ENCODE measurements at places on chromosomes 7 and 10.

DNA sequence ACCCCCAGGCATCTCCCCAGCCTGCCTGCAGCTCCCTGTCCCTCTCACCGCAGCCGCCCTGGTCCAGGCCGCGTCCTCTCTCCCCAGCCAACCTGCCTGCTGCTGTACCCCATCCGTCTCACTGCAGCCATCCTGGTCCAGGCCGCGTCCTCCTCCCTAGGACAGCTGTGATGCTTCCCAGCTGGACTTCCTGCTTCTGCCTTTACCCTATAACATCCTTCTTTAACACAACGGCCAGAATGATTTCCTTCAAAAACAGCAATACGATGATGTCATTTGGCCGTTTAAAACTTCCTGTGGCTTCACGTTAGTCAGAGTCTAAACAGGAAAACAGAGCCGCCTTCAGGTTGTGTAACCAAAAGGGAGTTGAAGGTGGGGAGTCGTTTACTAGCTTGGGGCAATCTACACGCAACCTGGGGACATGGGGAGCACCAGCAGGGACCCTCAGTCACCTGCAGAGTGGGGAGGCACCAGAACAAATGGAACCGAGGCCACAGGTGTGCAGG lies 32.2 kb upstream of the ZFAND2A start:
- peak; percentile 38 for DNase-seq

- DNase-seq, result peak; percentile 65
Observed at GRCh38 chr10:48306870-48307710, 613 bp downstream of the MAPK8 start.

GRCh38 chr7:33070277-33070676 lies 7.7 kb upstream of the NT5C3A start:
- DNase-seq, result no peak

GRCh38 chr7:105098863-105099515 lies 85.0 kb downstream of the KMT2E start:
- no peak for DNase-seq

GRCh38 chr10:122713091-122713885 lies 13.6 kb upstream of the C10orf120 start:
- DNase-seq, result no peak

DNA sequence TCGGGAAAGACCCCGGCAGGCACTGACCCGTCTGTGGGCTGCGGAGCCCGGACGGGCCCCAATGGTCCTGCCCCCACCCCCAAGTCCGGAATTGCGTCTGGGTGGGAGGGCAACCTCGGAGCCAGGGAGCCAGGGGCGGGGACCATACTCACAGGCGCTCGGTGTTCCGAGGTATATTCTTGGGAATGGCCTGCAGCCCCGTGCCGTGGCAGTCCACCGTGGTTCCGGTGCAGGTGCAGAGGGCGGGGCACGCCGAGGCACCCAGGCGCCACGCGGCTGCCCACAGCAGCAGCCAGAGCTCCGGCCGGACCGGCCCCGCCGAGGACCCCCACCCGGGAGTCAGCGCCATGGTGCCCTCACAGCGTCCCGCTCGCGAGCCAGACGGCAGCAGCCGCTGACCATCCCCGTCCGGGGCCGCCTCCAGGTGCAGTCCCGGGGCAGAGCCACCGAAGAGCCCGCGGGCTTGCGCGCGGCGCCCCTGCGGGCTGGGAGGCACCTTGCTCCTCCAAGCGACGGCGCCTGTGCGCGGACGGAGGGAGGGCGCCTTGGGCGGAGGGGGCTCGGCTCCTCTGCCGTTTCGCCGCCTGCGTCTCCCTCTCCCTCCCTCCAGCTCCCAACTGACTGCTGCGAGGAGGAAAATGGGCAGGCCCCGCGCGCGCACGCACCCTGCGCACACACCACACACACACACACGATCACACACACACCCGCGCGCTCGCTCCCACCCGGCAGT lies at the start of gene SLIT1:
Gene SLIT1, minus strand, starts transcription at position 634 of the 733 bp plus-strand sequence. Its CDS starts 285 bp downstream, at position 349.
- no peak for DNase-seq

GRCh38 chr7:23357190-23358093 lies 58.3 kb downstream of the MALSU1 start:
- DNase-seq, result no peak

- DNase-seq, result peak; percentile 7
Observed at GRCh38 chr7:107463139-107464078, 6.4 kb upstream of the GPR22 start.

GRCh38 chr7:7858559-7858958 lies 110.0 kb upstream of the GLCCI1 start:
- DNase-seq, result no peak

- DNase-seq, result no peak
Observed at GRCh38 chr7:111528331-111528730, 34.0 kb downstream of the IMMP2L start.

DNA sequence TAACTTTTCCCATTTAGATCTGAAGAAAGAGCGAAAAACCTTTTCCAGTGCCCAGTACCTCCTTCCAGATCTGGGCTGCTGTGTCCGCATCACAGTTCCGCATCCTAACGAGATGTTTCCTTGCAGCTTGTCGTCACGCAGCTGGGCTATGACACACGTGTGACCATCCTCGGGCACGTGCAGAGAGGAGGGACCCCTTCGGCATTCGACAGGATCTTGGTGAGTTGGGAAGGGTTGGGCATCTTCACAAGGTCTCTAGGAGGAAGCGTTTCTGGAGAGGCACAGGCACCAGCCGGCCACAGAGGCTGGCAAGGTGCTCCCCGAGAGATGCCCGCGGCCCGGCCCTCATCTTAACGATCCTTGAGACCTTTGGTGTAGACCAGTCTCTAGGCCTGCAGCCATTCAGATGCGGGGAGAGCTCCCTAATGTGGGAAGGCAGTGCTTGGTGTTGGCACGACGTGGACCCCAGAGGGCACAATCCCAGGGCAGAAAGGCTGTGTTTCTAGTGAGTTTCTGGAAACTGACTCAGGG lies 41.3 kb downstream of the PFKP start:
- DNase-seq, result no peak

DNA sequence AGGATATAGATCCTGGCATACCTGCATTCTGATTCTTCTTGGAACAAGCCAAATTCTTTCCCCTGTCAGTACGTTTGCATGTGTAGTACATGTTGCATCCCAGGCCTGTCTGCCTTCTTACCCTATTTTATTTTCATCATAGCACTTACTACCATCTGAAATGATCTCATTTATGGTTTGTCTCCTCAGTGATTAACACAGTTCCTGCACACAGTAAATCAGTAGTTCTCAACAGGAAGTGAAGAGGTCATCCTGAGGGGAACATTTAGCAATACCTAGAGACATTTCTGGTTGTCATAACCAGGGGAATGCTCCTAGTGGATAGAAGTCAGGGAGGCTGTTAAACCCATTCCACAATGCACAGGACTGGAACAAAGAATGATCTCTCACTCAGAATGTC lies 38.2 kb upstream of the SLC26A4 start:
- DNase-seq, result no peak

DNA sequence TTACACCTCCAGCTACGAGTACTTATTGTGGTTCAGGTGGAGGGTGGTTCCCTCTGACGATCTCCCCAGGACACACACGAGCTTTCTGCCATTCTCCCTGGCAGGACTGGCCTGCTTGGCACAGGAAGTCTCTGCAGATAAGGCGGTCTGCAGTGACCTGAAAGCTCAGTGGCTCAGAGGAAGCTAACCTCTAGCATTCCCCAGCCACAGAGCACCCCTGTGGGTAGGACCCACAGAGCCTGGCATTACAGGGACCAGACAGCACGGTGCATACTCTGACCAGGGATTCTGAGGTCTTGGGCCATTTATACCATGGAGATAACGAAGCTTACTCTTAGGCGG lies 1.9 kb upstream of the GPR146 start:
- DNase-seq, result no peak

DNA sequence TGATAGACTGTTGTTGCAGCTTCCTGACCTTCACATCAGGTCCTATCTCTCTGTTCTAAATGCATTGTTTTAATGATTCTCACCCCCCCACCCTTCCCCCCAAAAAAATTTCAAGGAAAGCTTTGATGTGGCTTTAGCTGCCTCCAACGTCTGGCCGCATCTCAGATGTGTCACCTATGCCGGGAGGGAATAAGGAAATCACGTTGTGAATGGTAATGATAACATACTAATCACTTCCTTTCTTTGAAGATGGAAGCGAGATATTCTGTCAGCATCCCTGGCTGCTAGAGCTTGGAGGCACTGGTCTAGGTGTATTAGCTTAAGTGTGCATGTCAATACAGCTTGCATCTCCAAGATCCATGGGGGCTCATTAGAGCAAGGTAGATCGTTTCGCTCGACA lies 89.6 kb downstream of the VTI1A start:
- DNase-seq, result no peak

- no peak for DNase-seq
Observed at GRCh38 chr7:123401295-123401694, 133.1 kb downstream of the IQUB start.

DNA sequence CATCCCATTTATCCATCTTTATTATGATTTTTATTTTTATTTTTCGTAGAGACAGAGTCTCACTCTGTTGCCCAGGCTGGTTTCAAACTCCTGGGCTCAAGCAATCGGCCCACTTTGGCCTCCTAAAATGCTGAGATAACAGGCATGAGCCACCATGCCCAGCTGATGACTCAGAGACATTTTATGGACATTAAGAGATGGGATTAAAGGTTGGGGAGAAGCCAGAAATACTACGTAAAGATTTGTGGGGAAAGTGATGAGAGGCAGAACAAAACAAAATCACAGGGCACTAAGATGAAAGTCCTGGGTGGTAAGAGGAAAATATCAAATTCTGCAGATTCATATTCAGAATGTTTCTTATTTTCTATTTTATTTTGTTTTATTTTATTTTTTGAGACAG lies 7.6 kb downstream of the WNT8B start:
- no peak for DNase-seq

DNA sequence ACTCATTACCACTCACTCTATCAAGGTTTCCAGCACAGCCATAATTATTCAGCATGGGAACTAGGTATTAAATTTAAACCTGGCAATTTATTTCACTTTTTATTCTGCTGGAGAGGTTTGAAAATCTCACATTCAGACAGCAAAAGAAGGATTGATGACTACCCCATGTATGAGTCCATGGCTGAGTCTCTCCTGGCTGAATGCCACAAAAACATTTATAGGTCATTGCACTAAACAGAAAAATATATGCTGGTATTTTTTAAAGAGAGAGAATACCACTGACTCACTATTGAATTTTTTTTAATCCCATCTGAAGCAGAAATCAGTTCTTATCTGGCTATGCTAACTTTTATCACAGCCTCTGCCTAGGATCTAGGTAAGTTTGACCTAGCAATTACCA lies 336.3 kb downstream of the PPP1R3A start:
- DNase-seq, result no peak

- no peak for DNase-seq
Observed at GRCh38 chr10:70155255-70155838, 8.8 kb upstream of the TYSND1 start.

GRCh38 chr7:44100458-44101302 lies 3.5 kb upstream of the AEBP1 start:
- no peak for DNase-seq

- DNase-seq, result no peak
Observed at GRCh38 chr7:10802526-10802925, 171.1 kb upstream of the PHF14 start.

DNA sequence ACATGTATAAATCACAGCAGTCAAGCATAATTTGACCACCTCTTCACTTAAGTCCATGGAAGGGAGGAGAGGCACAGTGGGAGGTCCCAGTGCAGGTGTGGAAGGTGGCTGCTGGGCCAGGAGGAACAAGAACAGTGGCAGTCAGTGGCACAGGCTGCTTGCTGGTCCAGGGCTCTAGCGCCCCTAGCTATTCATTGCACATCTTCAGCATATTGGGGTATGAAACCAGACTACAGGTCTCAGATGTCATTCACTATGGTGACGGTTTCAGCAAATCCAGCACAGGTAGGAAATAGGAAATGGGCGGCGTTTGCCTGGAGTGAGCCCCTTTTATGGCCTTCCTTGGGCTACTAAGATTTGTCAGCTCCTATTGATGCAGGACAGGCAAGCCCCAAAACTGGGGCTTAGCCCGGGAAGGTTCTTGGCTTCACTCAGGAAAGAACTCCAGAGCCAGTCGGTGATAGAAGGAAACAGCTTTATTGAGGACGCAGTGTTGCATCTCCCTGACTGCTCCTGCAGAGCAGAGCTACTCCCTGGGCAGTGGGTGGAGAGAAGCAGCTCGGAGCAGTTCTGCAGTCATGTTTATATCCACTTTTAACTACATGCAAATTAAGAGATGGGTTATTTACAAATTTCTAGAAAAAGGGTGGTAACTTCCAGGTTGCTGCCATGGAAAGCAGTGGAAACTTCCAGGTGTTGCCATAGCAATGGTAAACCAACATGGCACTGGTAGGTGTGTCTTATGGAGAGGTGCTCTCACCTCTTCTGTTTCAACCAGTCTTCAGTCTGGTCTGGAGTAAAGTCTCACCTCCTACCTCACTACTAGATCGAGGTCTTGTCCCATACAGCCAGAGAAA lies 608.8 kb downstream of the PARD3 start:
- DNase-seq, result no peak

DNA sequence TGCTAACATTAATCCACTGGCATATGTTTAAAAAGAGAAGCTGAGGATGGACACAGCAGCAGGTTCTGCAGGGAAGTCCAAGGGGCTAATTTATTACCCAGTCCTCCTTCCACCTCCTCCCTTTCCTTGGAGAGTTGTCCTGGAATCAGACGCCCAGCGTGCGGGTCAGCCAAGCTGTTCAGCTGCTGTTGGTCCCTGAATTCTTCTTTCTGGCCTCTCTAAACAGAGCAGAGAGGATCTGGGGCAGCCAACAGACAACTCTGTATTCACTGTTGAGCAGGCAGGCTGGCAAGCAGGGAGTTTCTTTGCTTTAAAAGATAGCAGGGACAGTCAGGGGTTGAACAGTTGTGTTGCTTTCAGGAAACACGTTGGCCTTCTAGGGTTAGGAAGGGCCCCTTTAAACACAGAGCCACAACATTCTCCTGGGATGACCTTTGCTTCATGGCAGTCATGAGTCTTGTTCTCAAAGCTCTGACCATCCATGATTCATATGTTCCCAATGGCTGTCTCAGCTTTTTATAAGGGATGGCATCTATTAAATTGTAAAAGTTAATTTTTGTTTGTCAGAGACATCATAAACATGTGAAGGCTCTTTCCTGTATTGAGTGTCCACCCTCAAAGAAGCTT lies 217.0 kb downstream of the CREB5 start:
- no peak for DNase-seq
